ENCODE measurements at places on chromosomes 2 and 18. TPM values are rescaled to one million over a fixed set of nuclear protein-coding genes. Genes with fewer than 3 reads are reported as not detected.

DNA sequence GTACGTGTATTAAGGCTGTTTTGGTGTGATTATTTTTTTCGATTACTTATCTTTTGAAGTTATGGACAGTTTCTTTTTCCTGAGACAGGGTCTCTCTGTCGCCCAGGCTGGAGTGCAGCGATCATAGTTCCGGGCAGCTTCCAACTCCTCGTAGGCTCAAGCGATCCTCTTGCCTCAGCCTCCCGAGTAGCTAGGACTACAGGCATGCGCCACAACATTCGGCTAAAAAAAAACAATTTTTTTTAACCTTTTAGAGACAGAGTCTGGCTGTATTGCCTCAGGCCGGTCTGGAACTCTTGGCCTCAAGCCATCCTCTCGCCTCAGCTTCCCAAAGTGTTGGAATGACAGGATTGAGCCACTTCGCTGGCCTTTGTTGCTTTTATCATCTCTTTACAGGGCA, 945 bp downstream of the HAT1 start:
- peak; percentile 33 for DNase-seq

- no peak for DNase-seq
These were observed 719.3 kb downstream of the PLCL1 start for GRCh38 chr2:198523710-198524109.

DNA sequence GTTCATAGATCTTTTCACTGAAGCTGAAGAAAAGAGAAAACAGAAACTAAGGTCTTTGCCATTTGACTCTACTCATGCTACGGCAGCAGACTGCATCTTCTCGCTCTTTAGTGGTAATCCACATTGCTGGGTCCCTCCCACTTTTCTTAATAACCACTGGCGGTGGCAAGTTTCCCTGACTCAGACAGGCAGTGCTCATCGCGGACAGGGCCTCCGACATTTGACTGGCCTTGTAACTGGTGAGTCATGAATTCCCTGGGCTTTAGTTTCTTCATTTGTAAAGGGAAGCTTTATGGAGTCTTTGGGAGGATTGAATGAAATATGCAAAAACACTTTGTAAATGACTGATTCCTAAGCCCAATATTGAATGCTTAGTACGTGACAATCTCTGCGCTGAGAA, 238.2 kb upstream of the RBBP8 start:
- DNase-seq: peak; percentile 94

The POMC gene
- 0.66 TPM for total RNA-seq

The PROKR1 gene
- not detected for total RNA-seq

GRCh38 chr2:236670235-236670620, 100.6 kb downstream of the ACKR3 start:
- DNase-seq: no peak

DNA sequence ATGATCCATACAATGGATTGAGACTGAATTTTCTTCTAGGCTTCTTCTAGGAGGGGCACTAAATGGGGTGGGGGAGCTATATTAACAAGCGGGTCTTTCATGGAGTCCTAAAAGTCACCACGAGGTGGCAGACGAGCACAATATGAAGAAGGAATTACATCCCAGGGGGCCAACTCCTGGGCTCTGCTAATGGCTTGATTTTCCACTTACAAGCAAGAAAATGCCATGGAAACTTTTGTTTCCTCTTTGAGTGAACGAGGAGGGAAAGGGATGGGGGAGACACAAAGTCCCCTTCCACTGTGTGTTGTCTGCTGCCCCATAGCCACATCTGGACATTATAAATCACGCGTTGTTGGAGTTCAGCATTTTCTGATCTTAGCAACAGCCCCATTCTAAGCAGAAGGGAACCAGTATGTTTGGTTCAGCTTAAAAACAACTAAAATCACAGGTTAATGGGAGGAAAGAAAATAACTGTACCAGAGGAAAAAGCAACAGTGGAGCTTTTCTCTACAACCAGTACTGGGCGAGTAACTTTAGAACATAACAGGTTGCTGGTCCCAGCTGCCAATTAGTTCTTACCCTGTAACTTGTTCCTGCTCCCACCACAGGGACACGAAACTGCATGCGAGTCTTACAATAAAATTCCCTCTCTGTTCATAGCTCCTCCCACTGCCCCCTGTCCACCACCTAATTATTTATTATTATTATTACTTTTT, 285.0 kb upstream of the PARD3B start:
- DNase-seq: peak; percentile 65

The NLRC4 gene
- not detected for total RNA-seq

The MSH2 gene
- 19.7 TPM for total RNA-seq

DNA sequence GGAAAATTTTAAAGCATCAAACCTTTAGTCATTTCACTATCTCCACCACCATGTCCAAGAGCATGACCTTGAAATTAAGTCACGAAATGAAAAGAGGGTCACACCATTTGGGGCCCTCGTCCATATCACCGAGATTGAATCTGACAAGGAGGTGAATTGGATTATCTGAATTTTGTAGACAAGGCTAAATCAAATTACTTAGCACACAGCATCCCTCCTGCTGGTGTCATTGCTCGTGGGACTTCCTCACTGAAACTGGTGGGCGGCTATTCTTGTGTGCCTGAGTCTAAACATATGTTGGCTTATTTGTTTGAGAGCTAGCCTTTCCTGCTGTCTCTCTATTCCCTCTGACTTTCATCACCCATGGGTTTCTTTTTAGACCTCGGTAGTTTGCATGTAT, 64.6 kb upstream of the CNGA3 start:
- DNase-seq: no peak

The SP110 gene
- total RNA-seq: 7.2 TPM

The MYL1 gene
- total RNA-seq: not detected

The DES gene
- 69.3 TPM for total RNA-seq

The FAP gene
- total RNA-seq: 96.1 TPM

DNA sequence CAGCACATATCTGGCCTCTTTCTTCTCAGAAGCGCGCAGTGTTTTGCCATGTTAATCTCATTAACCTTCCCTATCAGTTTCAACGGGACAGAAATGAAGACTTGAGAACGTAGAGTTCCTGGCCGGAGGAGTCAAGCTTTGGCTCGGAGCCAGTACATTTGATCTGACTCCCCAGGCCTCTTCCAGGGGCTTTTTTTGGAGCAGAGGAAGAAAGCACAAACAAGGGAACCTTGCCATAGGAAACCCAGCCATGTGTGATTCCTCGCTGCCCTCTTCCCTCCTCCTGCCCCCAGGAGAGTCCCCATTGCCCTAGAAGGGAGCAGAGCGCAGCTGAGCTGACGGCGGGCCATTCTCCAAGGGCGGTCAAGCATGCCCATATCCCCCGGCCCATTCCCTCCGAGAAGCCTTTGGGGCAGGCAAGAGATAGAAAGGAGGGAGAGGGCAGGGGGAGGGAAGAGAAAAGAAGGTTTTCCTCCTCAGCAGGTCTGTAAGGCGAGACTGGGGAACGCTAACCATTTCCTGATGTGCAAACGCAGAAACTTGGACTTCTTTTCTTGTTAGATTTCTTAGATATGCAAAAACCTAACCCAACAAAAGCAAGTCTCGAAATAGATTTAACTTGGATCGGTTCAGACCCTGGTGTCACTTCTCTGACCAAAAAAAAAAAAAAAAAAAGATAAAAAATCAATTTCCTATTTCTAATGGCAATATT, 63.7 kb upstream of the POU3F3 start:
- no peak for DNase-seq

DNA sequence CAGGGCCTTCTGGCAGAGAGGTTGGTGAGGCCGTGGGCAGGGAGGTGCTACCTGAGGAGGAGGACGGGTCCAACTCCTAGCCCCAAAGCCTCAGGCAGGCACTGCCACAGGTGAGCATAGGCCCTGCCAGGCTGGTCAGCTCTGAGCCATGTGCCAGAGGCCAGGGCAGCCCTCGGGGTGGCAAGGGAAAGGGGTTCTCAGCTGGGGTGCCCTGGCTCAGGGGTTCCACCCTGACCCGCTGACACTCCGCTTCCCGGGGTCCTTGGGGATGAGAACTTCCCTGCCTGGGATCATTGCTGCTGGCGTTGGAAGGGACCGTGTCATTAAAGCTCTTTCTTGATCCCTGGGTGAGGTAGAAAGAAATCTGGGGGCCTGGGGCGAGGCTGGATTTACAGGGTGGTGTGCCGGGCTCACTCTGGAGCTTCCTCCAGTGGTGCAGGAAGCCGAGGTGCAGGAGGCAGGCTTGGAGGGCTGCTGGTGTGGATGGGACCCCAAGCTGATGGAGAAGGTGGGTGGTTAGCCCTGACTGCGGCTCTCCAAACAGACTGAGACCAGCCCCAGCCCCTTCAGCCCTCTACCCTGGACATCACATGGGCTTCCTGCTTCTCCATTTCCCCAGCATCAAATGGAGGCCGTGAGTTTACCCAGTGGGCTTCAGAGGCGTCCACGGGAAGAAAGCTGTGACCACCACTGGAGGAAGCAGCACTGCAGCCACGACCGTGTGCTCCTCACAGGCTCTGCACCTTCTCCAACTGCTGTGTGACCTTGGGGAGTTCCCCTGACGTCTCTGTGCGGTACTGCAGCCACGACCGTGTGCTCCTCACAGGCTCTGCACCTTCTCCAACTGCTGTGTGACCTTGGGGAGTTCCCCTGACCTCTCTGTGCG, 295.2 kb downstream of the NDUFA10 start:
- DNase-seq: no peak

GRCh38 chr2:25286025-25286400, 55.7 kb downstream of the DNMT3A start:
- DNase-seq: no peak

The MOB1A gene
- total RNA-seq: 87.4 TPM

GRCh38 chr2:6342273-6342920, 523.3 kb downstream of the CMPK2 start:
- DNase-seq: no peak
